Stimulated activated CD4-positive, alpha-beta T cell treated with anti-CD3 and anti-CD28 coated beads, Interleukin-1b, Interleukin-23, amount 100 ng/mL, for 1 hour (primary cell): ENCODE measurements at places on chromosomes 4 and X.

- DNase-seq, result no peak
Observed at GRCh38 chrX:75295641-75296040, 21.8 kb downstream of the UPRT start.

- no peak for DNase-seq
Observed at GRCh38 chr4:118322831-118323502, 29.8 kb downstream of the PRSS12 start.

DNA sequence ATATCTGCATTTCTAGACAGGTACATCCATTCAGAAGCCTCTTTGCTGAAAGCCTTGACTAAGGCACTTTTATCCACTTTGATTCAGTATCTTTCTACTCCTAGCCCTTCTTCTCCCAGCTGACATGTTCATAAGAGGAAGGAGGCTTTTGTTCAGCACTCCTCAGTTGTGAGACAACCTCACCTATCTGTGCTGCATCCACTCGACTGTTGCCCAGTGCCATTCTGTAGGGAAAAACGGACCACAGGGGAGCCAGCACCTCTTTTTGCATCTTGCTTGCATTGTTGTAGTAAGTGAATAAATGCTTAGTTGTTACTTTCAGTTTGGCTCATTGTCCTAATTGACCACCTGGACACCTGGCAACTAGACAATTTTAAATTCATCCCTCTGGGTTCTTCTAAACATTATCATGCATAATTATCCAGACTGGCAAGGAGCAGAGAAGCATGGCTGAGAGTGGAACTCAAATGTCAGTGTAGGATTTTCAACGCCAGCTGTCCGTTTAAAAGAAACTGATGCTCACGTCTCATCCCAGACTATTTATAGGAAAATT is 83.8 kb upstream of the BOD1L1 start:
- DNase-seq, result no peak

- no peak for DNase-seq
Observed at GRCh38 chr4:6121941-6122340, 78.4 kb downstream of the JAKMIP1 start.

- no peak for DNase-seq
Observed at GRCh38 chr4:142347241-142347640, 498.9 kb downstream of the INPP4B start.

DNA sequence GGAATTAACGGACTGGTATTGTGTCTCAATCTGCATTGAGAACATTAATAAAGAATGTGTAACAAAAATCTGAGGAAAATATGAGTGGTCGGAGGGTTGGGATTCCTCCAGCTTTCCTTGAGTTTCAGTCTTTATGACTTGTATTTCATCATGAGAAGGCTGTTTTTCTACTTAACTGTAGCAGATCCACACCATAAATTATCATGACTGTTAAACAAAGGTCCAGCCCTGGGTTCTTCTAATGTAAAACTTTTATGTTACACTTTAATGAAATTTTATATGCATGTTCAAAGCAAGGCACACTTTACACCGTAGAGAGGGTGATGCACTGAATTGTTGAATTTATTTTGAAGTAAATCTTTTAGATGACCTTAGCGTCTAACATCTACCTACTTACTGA is 7.0 kb downstream of the AFF2 start:
- DNase-seq, result no peak

GRCh38 chr4:105624530-105624929 is 72.1 kb downstream of the ARHGEF38 start:
- no peak for DNase-seq

- no peak for DNase-seq
Observed at GRCh38 chrX:50183891-50184290, 16.9 kb downstream of the AKAP4 start.

DNA sequence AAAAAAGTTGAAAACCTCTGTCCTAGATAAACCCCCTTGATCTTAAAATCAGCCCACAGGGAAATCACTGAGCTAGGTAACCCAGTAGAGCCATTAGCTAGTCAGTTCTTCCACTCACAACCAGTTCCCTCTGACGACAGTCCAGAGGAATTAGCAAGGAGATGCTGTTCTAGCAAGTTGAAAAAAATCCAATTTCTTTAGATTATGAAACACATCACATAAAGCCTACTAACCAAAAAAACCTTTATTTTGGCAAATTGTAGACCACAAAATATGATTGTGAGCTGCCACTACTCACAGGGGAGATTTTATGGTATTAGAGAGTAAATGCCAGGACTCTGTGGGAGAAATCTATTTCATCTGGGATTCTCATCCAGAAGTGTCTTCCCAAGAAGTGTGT is 22.6 kb downstream of the ADAMTS3 start:
- DNase-seq, result no peak

DNA sequence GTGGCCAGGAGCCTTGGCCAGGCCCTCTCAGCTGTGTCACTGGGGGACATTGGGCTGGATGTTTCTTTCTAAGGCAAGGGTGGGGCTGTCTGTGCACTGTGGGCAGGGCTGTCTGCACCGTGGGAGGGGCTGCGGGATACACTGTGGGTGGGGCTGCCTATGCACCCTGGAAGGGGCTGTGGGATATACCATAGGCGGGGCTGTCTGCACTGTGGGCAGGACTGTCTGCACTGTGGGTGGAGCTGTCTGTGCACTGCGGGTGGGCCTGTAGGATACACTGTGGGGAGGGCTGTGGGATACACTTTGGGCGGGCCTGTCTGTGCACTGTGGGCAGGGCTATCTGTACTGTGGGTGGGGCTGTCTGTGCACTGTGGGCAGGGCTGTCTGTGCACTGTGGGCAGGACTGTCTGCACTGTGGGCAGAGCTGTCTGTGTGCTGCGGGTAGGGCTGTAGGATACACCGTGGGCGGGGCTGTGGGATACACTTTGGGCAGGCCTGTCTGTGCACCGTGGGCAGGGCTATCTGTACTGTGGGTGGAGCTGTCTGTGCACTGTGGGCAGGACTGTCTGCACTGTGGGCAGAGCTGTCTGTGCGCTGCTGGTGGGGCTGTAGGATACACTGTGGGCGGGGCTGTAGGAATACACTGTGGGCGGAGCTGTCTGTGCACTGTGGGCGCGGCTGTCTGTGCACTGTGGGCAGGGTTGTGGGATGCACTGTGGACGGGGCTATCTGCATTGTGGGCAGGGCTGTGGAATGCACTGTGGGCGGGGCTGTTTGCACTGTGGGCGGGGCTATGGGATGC is 31.1 kb downstream of the ACOX3 start:
- no peak for DNase-seq

DNA sequence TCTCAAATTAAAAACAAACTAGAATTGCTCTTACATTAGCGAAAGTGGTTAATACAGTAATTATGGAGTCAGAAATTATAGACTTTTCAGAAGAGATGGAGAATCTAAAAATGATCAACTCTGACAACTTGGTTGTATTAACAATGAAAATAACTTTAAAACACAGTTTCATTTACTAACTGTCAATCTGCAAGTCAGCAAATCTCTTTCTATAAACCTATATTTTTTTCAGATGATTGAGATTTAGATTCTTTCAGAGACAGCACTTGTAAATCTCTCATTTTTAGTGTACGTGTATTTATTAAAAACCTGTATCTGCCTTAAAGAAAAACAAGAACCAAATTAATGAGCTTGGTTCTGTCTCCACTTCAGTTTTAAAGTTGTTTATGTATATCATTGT is 311.4 kb downstream of the EPHA5 start:
- DNase-seq, result no peak
